Activated CD4-positive, alpha-beta T cell treated with anti-CD3 and anti-CD28 coated beads for 48 hours (primary cell): ENCODE measurements at places on chromosomes 5 and 9.
A peak's percentile ranks its signal among the peaks of the same experiment; 100 is the strongest.

- no peak for DNase-seq
These were observed 76.7 kb downstream of the PLCXD3 start for GRCh38 chr5:41433552-41434181.

DNA sequence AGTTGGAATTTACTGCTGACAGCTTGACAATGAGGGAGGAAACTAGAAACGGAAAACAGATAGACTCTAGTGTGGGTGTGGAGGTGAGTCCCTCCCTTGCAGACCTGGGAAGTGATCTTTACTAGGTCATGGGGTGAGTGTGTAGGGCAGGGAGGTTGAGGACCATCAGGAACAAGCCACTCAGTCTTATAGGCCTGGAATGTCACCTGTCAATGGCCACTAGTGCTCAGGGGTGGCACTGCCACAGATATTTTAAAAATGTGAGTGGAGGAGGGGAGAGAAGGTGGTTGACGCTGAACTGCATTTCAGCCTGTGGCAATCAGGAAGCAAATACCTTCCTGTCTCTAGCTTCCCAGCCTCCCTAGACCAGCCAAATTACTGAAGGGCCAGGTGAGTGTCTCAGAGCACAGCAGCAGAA, 9.0 kb downstream of the OR2S2 start:
- DNase-seq: no peak

DNA sequence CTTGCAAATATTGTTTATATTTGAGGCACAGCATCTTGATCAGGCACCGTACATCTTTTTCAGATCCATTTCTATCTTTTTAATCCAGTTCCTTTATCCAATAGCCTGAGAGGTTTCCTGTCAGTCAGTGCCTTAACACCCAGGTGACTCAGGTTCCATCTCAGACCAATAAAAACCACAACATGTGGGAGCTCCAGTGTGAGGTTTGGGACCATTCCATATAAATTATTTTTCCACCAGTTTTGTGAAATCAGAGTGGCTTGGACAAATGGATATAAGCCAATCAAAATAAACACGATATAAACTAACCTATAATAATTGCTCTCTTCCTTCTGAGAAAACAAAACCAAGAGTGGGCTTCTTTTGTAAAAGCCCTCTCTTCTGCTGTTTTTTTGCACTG, 351.3 kb downstream of the NTRK2 start:
- DNase-seq: no peak

DNA sequence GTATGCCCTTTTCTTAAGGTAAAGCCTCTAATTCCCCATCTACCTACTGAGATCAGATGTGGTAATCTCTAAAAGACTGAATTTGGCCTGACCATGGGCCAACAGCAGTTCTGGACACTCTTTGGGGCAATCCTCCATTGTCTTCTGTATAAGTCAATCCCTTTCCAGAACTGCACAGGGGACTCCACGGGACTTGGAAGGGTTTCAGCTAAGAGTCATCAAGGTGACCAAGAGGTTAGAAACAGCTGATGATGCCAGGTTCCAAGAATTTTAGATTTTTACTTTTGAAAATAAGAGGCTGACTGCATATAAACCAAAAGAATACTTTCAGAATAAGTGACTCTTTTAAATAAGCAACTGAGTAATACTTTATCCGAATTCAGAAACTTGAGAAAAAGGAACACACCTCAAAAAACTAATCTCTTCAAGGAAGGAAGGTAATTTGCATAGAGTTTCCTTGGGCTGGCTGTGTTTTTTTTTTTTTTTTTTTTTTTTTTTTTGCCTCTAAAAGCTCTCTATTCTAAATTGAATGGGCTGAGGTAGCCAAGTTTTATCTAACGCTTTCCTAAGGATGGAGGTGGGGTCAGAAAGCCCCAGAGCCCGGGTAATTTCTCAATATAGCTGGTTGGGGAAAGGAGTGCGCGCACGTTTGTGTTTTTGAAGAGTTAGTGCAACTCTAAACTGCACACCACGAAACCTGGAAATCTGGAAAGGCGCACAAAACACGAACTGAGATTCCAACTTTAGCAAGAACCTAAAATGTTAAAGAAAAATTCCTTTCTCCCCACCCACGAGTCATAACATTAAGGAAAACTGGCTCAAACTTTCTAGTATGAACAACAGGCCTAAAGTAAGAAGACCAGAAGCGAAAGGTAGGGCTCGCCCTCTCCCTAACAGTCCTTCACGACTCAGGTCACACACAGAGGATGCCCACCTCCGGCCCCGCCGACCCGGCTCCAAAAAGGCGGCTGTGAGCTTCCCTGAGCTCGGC, 1.3 kb downstream of the VCP start:
- DNase-seq: peak; percentile 20

DNA sequence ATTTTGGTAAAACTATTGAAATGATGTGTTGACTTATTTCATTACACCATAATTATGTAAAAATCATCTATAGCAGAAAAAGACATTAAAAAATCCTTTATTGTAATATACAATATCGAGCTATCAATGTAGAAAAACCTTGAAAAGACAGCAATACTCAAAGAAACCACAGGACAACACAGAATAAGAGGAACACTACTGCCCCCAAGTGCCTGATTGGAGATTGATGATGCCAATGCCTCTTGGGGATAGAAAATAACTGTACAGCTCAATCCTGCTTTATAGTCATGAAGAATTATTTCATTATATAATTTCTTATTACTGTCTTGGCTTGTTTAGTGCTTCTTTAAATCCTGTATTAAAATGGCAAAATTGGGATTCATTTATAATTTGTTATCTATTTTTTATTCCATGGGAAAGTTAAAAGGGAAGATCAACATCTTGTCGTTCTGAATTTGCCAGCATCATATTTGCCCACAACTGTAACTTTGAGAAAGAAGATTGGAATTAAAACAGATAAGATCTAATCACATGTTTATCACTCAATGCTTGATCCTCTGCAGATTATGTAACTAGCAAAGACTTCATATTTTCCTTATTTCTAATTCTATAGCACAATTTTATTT, 337.5 kb downstream of the CDH9 start:
- peak; percentile 12 for DNase-seq

GRCh38 chr5:5169466-5169865, 29.3 kb downstream of the ADAMTS16 start:
- DNase-seq: no peak

- no peak for DNase-seq
These were observed 11.4 kb downstream of the OTULIN start for GRCh38 chr5:14675865-14676300.

DNA sequence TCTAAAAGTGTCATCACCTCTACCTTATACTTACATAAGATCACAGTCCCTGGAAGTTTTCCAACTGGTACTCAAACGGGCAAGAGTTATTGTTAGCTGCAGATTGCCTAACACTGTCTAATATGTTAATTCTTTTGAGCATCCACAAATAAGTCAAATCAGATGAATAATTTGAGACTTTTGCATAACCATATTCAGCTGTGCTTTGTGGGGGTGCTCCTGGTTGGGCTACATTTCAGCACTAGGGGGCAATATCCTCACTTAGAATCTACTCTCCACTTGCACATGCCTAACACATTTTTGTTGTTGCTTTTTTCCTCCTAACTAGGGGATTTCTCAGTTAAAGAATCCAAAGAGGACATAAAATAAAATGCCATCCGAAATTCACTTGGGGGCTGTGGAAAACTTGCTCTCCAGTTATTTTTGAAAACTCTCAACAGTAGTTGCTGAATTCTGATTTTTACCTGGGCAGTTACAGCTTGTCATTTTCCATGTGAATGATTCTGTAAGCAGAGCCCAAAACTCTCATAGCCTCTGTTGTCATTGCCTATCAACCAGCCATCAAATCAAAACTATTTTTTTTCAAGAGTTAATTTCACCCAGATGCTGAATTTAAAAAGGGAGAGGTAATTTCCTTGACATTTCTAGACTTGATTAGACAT, 71.5 kb downstream of the TRIM36 start:
- DNase-seq: peak; percentile 39

DNA sequence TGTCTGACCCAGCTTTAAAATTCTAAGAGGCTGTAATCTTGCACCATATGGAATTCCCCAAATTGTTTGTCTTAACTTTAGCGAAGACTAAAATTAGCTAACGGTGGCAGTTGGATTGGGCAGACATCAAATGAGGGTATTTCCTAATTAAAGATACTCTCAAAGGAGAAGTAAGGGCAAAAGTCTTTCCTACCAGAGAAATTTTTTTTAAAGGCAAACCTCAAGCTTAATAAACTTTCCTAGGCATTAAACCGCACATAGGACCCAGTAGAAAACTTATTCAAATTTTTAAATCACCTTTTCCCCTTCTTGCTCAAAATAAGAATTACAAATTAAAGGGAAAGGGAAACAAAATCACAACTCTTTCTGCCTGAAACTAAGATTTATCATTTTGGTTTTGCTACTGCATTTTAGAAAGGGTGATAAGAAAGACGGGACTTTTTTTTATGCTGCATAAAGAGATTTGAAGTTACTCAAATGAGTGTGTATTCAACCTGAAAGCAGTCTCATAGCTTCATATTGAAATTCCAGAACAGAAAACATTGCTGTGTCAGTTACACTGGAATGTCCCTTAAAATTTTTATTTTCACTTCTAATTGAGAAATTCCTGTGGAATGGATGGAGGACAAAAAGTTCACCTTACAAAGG, 189.1 kb upstream of the PTGER4 start:
- no peak for DNase-seq

GRCh38 chr9:96186591-96187011, 115.4 kb downstream of the HSD17B3 start:
- no peak for DNase-seq

- no peak for DNase-seq
These were observed 2.4 kb downstream of the TICAM2 start for GRCh38 chr5:115599924-115600323.

DNA sequence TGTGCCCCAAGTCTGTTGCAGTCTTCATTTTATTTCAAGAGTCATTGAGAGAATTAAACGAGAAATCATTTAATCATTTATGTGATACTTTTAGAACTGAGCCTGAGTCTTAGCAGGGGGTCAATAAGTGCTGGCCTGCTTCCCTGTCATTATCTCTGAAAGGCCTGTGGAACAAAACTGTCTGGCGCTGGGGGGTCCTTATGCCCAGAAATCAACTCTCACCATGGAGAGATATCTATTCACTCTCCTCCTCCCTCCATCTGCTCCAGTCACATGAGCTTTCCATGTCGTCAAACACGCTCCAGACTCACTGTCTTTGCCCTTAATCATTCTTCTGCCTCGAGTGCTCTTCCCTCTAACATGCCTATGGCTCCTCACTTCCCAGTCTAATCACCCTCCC, 136.8 kb downstream of the ESM1 start:
- no peak for DNase-seq

- no peak for DNase-seq
These were observed 38.0 kb downstream of the KIF24 start for GRCh38 chr9:34291023-34291422.

DNA sequence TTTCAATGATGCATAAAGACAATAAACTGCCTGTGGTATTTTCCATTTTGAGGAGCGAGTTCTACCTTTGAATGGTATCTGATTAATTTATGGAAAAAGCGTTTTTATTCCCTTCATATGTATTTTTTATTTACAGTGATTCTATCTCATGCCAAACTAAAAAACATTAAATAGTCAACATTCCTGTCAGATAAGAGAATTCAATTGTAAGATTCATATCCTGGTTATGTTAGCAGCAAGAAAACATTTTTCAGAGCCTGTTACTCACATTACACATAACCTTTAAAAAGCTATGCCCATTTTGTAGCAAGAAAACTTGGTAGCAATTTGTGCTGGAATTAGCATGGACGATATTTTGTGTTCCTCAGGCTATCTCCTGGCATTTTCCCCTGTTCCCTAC, 55.1 kb upstream of the PRLR start:
- DNase-seq: no peak

DNA sequence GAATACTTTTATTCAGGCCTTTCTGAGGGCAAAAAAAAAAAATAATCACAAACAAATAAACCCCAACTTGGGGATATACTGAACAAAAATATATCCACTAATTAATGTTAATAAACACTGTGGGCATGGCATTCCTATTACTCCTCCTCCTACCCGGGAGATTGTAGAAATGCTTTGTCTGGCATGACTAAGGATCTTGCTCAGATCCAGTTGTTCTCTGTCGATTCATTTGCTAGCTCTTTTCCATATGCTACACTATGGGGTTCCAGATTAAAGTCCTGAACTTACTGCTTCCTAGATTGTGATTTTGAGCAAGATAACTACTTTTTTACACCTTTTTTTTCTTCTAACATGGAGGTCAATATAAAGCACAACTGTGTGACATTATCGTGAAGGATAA, 102.2 kb upstream of the PRR16 start:
- DNase-seq: no peak

DNA sequence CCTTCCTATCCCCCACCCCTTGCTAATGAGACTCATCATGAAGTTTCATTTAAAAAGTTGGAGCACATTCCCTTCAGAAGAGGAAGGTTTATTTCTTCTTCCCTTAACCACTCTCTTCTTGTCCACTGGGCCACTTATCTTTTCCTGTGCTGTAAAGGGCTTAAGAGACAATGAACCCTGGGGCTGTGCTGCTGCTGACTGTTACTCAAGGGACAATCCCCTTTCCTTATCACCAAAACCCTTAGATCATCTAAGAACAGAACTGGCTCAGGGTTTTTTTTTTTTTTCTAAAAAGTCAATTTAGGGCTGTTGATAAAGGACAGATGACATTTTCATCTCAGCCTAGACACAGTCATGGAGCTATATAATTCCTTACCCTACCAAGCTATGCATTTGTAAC, 29.6 kb downstream of the CAPSL start:
- peak; percentile 43 for DNase-seq

DNA sequence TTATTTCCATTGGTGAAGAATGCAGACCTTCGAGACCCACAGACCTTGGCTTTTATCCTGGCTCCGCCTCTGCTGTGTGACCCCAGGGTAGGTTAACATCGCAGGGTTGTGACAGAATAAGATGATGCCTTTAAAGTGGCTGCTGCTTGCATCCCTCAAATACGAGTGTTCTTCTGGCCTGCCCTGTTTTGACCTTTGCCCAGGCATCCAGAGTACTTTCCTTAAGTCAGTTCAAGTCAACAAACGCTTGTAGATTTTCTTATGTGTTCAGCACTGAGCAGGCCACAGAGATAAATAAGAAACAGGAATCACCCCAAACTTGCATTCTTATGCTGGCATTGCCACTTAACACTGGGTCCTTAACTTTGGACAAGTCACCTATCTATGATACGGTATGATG, 50.2 kb downstream of the GPR21 start:
- DNase-seq: no peak

GRCh38 chr5:83313436-83313835, 158.1 kb upstream of the VCAN start:
- no peak for DNase-seq

DNA sequence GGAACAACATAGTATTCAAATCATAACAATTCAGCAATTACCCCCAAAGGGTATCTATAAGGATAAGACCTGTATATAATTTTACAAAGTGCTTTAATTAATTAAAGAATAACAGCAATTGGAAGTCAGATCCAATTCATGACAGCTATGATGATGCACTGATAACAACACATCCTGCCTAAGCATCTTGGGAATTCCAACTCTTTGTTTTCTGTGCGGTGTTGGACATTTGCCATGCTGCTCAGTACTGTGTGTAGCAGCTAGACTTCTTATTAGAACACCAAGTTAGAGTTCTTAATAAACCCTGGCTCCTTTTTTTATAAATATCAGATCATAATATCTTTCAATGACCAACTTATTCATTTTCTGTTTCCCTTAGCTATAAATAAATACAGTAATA, 209.0 kb downstream of the SEC61B start:
- no peak for DNase-seq
